ENCODE measurements at places on chromosomes 7 and 10. TPM values are rescaled to one million over a fixed set of nuclear protein-coding genes. Genes with fewer than 3 reads are reported as not detected.

Gene PPP1R17
- polyA plus RNA-seq = 0.85 TPM

DNA sequence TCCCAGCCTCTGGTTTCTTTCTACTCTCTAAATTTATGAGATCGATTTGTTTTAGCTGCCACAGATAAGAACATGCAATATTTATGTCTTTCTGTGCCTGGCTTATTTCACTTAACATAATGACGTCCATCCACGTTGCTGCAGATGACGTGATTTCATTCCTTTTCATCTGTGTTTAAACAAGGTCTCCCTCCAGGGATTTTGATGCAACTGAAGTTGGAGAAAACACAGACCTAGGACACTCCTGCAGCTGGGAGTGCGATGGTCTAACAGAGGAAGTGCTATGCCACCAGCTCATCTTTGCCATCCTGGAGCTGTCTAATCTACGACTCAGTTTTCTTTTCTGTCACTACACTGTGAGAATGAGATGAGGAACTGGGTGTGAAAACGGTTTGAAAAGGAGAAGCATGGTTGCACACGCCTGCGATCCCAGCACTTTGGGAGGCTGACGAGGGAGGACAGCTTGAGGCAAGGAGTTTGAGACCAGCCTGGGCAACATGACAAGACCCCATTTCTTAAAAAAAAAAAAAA, 1.5 kb upstream of the KCTD7 start:
- peak; percentile 62 for DNase-seq

- DNase-seq = no peak
Measured at GRCh38 chr7:25643286-25643685, 415.0 kb upstream of the NPVF start.

- no peak for DNase-seq
Measured at GRCh38 chr10:97888641-97889262, 39.1 kb downstream of the GOLGA7B start.

DNA sequence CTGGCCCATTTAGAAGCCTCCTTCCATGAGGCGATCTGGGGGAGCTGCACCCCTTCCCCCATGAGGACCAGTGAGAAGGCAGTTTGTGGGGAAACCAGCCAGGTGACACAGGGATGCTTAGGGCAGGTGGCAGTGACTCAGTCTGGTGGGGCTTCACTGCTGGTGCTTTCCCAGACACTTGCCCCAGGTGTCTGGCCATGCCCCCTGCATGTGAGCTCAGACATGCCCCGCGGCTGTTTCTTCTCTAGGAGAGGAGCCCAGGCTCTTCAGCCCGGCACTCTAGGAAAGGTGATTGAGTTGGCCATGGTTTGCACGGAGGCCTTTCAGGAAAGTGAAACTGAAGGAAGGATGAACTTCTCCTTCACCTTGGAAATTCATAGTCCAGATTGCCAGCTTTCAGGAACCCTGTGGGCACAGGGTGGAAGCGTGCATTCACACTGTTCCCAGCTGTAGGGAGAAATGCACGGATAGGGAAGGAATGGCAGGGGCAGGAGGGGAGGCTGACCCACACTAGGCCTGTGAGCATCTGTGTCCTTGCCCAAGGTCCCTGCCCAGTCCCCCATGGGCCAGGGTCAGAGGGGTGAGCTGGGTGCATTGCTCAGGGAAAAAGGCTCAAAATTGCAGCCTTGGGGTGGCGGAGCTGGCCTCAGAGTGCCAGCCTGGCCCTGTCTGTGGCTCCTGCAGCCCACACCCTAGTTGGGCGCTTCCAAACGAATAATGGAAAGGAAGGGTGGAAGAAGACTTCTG, 359.1 kb downstream of the GLRX3 start:
- no peak for DNase-seq

Measured in CD14-positive monocyte (primary cell).